Urothelium cell line (cell line): ENCODE measurements at places on chromosomes 13 and 19.

- DNase-seq = no peak
Observed at GRCh38 chr19:4295972-4296771, 6.0 kb downstream of the TMIGD2 start.

DNA sequence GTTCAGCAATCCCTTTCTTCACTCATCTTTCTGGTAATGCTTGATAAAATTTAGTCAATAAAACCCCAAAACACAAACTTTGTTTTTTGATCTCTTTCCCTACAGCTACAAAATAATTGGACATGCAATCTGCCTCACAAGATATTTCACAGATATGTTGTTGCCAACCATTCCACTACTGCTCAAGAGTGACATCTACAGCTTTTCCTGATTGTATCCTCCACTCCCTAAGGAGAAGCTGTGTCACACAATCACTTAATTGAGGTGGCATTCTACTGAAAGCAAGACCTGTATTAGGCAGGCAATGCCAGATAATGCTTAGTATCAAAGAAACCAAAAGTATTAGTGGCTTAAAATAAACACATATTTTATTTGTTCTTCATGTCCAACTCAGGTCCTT lies 1646.2 kb upstream of the SPRY2 start:
- peak; percentile 2 for DNase-seq

GRCh38 chr19:15289673-15290072 lies 42.7 kb downstream of the BRD4 start:
- no peak for DNase-seq

DNA sequence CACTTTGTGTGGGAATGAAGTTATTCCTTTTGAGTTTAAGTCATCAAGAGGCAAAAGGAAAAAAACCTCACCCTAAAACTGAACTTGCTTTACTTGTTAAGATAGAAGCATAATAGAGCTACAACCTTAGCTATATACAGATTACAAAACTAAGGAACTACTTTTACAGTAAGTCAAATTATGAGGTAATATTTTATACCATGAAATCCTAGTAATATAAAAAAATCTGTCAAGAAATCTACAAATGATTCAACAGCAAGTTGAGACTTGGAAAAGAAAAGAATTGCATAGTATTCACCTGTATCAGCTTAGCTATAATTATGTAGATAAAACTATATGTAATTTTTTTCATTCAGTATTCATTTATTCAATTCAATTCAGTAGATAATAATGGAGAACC lies 335.3 kb downstream of the KLF5 start:
- no peak for DNase-seq
